ENCODE measurements at places on chromosomes 7 and 10.

GRCh38 chr10:53395449-53395848 is 622.9 kb upstream of the MBL2 start:
- no peaks in the 10 kb centered on the region for H3K4me1 ChIP-seq
- no peaks in the 10 kb centered on the region for H3K27me3 ChIP-seq
- DNase-seq, result no peak
- H3K27ac ChIP-seq, result no peak overlapping the region

- no peaks in the 10 kb centered on the region for H3K36me3 ChIP-seq
- no peak for DNase-seq
- H3K4me3 ChIP-seq, result peak overlapping the region; percentile 88
- peaks cover 59% of the 10 kb centered on the region for H3K4me1 ChIP-seq
Measured at GRCh38 chr10:88989824-88990383, 694 bp upstream of the FAS start.

- H3K27ac ChIP-seq, result no peak overlapping the region
- no peak overlapping the region for H3K4me3 ChIP-seq
- no peaks in the 10 kb centered on the region for H3K27me3 ChIP-seq
- DNase-seq, result no peak
- no peaks in the 10 kb centered on the region for H3K4me1 ChIP-seq
- peaks cover 71% of the 10 kb centered on the region for H3K36me3 ChIP-seq
Measured at GRCh38 chr10:84149854-84150253, 10.5 kb downstream of the GHITM start.

DNA sequence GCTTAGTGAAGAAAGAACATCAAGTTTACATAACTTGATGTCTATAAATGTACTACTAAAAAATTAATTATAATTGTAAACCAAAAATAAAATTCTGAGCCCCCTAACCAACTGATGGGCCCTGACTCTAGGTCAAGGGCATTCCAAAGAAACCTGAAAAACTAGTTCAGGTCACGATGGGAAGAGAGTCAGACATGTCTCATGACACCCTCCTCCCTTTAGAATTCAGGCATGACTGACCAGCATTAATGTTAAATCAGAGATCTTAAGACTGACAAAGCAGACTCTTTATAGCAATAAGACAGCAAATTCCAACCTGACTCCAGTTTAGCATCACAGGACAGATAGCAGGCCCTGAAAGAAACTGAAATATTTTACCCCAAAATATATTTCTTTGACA is 21.6 kb upstream of the OTUD1 start:
- no peak overlapping the region for H3K4me3 ChIP-seq
- H3K27me3 ChIP-seq, result no peaks in the 10 kb centered on the region
- no peak overlapping the region for H3K27ac ChIP-seq
- no peaks in the 10 kb centered on the region for H3K36me3 ChIP-seq
- no peak for DNase-seq
- no peaks in the 10 kb centered on the region for H3K4me1 ChIP-seq

- no peaks in the 10 kb centered on the region for H3K36me3 ChIP-seq
- DNase-seq, result no peak
- H3K27ac ChIP-seq, result no peak overlapping the region
- no peaks in the 10 kb centered on the region for H3K27me3 ChIP-seq
- no peak overlapping the region for H3K4me3 ChIP-seq
Measured at GRCh38 chr10:100022403-100022802, 12.7 kb upstream of the DNMBP start.

DNA sequence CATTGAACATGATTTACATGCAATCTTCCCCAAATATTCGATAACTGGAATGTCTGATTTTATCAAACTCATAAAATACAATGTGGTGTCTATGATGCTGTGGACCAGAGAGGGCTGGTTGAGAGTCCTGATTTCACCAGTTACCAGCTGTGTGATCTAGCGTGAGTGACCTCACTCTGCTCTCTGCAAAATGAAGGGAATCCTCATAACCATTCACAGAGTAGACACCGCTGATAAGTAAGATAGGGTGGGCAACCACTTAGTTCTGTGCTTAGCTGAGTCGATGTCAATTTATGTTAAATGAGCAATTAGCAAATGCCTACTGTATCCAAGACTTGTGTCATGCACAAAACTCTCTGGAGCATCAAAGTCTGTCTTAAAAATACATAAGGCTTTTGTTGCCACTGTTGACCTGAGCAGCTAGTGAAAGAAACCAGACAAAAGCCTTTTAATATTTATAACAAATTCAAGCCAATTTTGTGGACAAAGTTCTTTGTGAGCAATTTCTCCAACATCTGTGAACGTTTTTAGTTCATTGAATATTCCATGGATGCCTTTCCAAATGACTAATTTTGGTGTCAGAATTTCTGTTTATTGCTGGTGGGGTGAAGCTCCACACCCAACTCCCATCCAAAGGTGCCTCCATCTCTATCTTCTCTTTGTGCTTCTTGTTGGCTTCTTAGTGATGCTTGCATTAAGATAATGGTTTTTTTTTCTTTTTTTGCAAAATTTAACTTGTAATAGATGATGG is 314.2 kb downstream of the ADRA2A start:
- H3K27ac ChIP-seq, result no peak overlapping the region
- H3K27me3 ChIP-seq, result no peaks in the 10 kb centered on the region
- no peaks in the 10 kb centered on the region for H3K4me1 ChIP-seq
- no peak overlapping the region for H3K4me3 ChIP-seq
- DNase-seq, result no peak
- H3K36me3 ChIP-seq, result no peaks in the 10 kb centered on the region

DNA sequence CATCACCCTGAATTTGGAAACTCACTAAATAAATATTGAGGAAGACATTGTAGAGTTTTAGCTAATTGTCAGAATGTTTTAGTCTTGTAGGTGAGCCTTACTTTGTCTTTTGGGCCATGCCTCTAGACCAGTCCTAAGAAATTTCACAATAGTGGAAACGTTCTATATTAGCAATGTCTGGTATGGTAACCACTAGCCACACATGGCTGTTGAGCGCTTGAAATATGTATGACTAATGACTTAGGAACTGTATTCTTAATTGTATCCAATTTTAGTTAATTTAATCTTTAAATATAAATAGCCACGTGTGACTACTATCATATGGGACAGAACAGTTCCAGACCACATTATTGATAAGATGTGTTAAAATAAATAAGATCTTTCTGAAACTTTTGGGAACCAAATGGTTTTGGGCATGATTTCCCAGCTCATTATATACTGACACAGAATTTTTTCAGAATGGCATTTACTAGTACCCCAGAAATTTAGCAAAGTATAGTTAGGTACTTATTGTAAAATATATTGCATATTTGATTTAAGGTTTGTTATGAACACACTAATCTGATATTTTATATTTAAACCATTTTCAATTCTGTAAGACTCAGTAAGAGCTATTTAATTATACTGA is 95.0 kb downstream of the VPS50 start:
- no peaks in the 10 kb centered on the region for H3K4me1 ChIP-seq
- H3K4me3 ChIP-seq, result no peak overlapping the region
- no peak for DNase-seq
- no peaks in the 10 kb centered on the region for H3K27me3 ChIP-seq
- H3K27ac ChIP-seq, result no peak overlapping the region

DNA sequence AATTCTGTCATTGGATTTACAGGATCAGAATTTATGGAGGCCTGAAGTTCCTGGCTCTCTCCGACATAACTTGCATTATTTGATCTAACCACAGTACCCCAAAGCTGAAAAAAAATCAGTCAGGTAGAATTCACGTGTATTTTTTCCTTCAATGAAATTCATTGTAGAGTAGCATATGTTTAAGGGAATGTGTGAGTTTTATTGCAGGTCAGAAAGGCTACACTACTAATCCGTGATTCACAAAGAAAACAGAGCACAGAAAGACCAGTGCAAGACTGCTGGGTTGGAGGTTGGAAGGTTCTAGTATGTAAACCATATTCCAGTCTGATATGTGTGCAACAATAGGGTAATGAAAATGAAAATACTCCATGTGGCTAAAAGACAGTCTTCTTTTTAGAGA is 247.0 kb upstream of the FERD3L start:
- DNase-seq, result no peak
- H3K4me3 ChIP-seq, result no peak overlapping the region
- no peaks in the 10 kb centered on the region for H3K36me3 ChIP-seq
- no peak overlapping the region for H3K27ac ChIP-seq
- H3K27me3 ChIP-seq, result no peaks in the 10 kb centered on the region
- H3K4me1 ChIP-seq, result no peaks in the 10 kb centered on the region

GRCh38 chr7:45237788-45238461 is 80.3 kb downstream of the RAMP3 start:
- no peak overlapping the region for H3K27ac ChIP-seq
- no peak for DNase-seq
- no peaks in the 10 kb centered on the region for H3K27me3 ChIP-seq
- no peak overlapping the region for H3K4me3 ChIP-seq
- no peaks in the 10 kb centered on the region for H3K4me1 ChIP-seq

- no peak for DNase-seq
- H3K4me3 ChIP-seq, result no peak overlapping the region
- H3K27ac ChIP-seq, result no peak overlapping the region
- H3K27me3 ChIP-seq, result no peaks in the 10 kb centered on the region
- H3K4me1 ChIP-seq, result no peaks in the 10 kb centered on the region
Measured at GRCh38 chr10:60377042-60377352, 12.7 kb downstream of the ANK3 start.

- no peaks in the 10 kb centered on the region for H3K36me3 ChIP-seq
- H3K4me3 ChIP-seq, result no peak overlapping the region
- H3K27me3 ChIP-seq, result no peaks in the 10 kb centered on the region
Measured at GRCh38 chr10:78502210-78502936, 468.7 kb downstream of the RPS24 start.

- no peaks in the 10 kb centered on the region for H3K4me1 ChIP-seq
- no peak overlapping the region for H3K27ac ChIP-seq
- no peaks in the 10 kb centered on the region for H3K27me3 ChIP-seq
- no peaks in the 10 kb centered on the region for H3K36me3 ChIP-seq
- DNase-seq, result no peak
Measured at GRCh38 chr10:86830043-86830591, 73.7 kb downstream of the BMPR1A start.

DNA sequence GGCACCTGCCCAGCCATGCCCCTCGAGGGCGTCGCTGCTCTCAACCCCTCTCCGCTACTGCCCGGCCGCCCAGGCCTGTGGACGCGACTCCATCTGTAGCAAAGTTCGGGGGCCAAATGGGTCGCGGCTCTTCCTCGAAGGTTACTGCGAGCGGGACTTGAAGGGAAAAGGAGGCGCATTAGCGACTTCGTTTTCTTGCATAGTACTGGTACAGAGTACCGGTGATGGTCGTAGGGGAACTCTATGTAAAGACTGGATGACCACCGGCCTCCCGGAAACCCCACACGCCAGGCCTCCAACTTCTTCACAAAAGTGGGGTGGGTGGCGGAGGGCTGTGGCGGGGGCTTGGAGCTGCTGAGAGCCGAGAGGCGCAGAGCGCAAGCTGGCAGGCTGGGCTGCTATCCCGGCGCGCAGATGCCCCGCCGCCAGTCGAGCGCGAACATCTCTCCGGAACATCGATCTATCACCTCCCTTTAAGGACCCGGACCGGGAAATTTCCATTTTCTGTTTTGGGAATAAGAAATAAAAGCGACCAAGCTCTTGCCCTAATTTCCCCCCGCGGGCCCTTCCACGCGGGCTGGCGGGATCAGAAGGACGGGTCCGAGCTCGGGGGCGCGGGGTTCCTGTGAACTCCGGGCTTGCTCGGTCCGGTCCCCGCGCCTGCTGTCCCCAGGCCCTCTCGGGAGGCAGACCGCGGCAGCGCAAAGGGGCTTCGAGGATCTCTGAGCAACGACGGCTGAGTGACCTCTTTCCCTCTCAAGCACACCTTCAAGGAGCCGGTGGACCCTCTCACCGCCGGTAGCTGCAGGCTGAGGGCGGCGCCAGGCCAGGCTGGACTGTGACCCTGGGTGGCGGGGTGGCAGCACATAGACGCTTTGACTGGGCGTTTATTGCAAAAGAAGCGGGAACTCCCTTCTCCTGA is 12.2 kb upstream of the FEZF1 start:
- H3K4me1 ChIP-seq, result no peaks in the 10 kb centered on the region
- no peaks in the 10 kb centered on the region for H3K27me3 ChIP-seq
- no peaks in the 10 kb centered on the region for H3K36me3 ChIP-seq
- DNase-seq, result no peak
- H3K4me3 ChIP-seq, result no peak overlapping the region

- no peaks in the 10 kb centered on the region for H3K36me3 ChIP-seq
- H3K27ac ChIP-seq, result no peak overlapping the region
- H3K4me3 ChIP-seq, result peak overlapping the region; percentile 25
- peaks cover 32% of the 10 kb centered on the region for H3K27me3 ChIP-seq
Measured at GRCh38 chr10:42754155-42755027, 28.2 kb upstream of the BMS1 start.

DNA sequence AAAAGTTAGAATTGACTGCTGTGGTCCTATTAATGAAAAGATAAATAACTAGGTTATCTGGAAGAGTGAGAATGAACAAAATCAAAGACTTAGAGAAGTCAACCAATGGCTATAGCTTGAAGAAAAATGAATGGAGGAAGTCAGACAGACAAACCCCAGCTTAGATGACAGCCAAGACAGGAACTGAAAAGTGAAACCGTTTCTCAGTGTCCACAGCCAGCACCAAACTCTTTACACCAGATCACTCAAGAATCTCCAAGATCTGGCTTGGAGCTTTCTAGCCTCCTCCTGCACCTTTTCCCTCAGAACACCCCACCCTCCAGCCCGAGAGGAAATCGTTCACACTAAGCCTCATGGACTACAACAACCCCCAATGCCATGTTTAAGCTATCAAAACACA is 167.0 kb downstream of the SFMBT2 start:
- H3K27me3 ChIP-seq, result no peaks in the 10 kb centered on the region
- peaks cover 28% of the 10 kb centered on the region for H3K36me3 ChIP-seq
- DNase-seq, result no peak
- no peak overlapping the region for H3K4me3 ChIP-seq
- peaks cover 13% of the 10 kb centered on the region for H3K4me1 ChIP-seq

DNA sequence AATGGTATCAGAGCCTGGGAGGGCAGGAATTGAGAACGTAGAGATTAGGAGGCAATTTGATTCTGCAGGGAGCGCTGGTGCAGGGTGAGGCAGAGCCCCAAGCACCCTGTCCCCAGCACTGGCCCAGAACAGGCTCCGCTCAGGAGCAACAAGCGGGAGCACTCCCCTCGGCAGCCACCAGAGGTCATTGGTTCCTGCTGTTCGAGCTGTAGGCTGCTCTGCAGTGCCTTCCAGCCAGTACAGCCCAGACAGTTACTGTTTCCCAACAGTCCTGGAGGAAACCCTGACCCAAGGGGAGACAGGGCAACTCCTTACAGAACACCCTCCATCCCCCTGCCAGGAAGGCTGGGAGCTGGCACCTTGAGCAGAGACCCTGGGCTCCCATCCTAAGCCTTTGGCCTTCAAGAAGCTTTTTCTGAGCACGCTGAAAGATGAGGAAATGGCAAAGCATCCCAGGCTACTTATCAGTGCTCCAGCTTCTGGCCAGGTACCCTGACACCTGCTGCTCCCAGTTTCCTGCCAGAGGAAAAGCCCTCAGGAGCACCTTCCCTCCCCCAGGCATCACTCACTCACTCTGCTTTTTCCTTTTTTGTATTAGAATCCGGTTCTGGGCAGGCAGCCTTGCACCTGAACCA is 71.2 kb upstream of the EFCAB10 start:
- no peak overlapping the region for H3K4me3 ChIP-seq
- H3K36me3 ChIP-seq, result peaks cover 16% of the 10 kb centered on the region
- H3K27me3 ChIP-seq, result no peaks in the 10 kb centered on the region
- DNase-seq, result peak; percentile 32
- H3K27ac ChIP-seq, result no peak overlapping the region

GRCh38 chr7:35319606-35320005 is 65.7 kb upstream of the TBX20 start:
- no peaks in the 10 kb centered on the region for H3K4me1 ChIP-seq
- no peak overlapping the region for H3K27ac ChIP-seq

- H3K4me3 ChIP-seq, result no peak overlapping the region
- H3K27me3 ChIP-seq, result peaks cover 3% of the 10 kb centered on the region
- DNase-seq, result no peak
- H3K36me3 ChIP-seq, result no peaks in the 10 kb centered on the region
Measured at GRCh38 chr7:157963526-157963925, 624.1 kb downstream of the PTPRN2 start.

Measured in CD8-positive, alpha-beta memory T cell (primary cell).